T-cell (primary cell): ENCODE measurements at places on chromosomes 1 and 21.

DNA sequence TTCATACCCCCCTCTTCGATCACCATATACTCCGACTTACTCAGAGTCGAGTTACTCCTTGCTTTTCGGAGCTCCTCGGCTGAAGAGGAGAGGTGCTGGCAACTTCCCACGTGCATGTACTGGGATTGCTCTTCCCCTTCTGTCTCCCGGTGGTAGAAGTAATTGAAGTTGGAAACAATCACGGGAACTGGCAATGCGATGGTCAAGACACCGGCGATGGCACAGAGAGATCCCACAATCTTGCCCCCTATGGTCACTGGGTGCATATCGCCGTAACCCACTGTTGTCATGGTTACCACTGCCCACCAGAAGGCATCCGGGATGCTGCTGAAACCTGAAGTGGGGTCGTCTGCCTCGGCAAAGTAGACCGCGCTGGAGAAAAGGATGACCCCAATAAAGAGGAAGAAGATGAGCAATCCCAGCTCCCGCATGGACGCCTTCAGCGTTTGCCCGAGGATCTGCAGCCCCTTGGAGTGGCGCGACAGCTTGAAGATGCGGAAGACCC lies 1.5 kb downstream of the KCNA3 start:
- peak overlapping the region; percentile 96 for H3K27ac ChIP-seq
- H3K4me3 ChIP-seq, result peak overlapping the region; percentile 78
- DNase-seq, result no peak
- H3K27me3 ChIP-seq, result no peaks in the 10 kb centered on the region
- H3K4me1 ChIP-seq, result peaks cover 39% of the 10 kb centered on the region
- peaks cover 6% of the 10 kb centered on the region for H3K36me3 ChIP-seq

- H3K4me1 ChIP-seq, result peaks cover 24% of the 10 kb centered on the region
- H3K4me3 ChIP-seq, result peak within 1 kb of the TSS; percentile 96
- DNase-seq, result peak; percentile 50
These were observed at the start of gene SMG7 for GRCh38 chr1:183472488-183473216. TSS of gene SMG7 (plus strand) at chr1:183472499. CDS start at chr1:183472621, 122 bp downstream.

- no peak for DNase-seq
- no peak overlapping the region for H3K27ac ChIP-seq
- no peaks in the 10 kb centered on the region for H3K27me3 ChIP-seq
- no peak overlapping the region for H3K4me3 ChIP-seq
These were observed 13.4 kb downstream of the RRAGC start for GRCh38 chr1:38846210-38846609.

- H3K4me1 ChIP-seq, result no peaks in the 10 kb centered on the region
- no peaks in the 10 kb centered on the region for H3K36me3 ChIP-seq
- H3K27me3 ChIP-seq, result no peaks in the 10 kb centered on the region
These were observed 63.6 kb upstream of the ZC3H12A start for GRCh38 chr1:37410815-37411214.
